Colonic mucosa (tissue), 4 donors: ENCODE measurements at places on chromosomes 6 and 20. TPM values are rescaled to one million over a fixed set of nuclear protein-coding genes. Genes with fewer than 3 reads are reported as not detected.

DNA sequence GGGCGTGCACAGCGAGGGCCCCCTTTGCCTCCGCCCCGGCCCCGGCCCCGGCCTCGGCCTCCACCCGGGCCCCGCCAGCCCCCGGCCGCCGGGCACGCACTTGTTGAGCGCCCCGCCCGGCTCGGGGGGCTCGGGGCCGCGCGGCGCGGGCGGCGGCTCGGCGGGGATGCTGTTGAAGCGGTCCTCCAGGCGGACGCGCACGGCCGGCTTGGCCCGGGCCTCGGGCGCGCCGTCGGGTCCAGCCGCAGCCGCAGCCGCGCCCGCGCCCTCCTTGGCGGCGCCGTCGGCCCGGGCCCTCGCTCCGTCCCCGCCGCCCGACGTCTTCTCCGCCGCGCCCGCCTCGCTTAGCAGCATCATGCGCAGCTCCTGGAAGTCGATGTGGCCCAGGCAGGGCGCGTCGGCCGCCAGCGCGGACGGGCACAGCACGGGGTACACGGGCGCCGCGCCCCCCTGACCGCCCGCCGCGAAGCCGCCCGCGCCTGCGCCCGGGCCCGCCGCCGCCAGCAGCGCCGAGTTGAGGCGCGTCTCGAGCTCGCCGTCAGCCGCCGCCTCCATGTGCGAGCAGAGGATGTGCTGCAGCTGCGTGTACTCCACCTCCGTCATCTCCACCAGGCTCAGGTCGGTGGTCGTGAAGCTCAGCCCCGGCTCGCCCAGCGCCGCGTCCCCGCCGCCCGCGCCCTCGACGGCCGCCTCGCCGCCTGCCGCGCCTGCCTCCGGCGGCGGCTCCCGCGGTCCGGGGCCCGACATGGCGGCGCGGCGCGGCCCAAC, 514 bp downstream of the TCFL5 start:
- peaks cover 3% of the 10 kb centered on the region for H3K4me1 ChIP-seq
- DNase-seq: no peak

DNA sequence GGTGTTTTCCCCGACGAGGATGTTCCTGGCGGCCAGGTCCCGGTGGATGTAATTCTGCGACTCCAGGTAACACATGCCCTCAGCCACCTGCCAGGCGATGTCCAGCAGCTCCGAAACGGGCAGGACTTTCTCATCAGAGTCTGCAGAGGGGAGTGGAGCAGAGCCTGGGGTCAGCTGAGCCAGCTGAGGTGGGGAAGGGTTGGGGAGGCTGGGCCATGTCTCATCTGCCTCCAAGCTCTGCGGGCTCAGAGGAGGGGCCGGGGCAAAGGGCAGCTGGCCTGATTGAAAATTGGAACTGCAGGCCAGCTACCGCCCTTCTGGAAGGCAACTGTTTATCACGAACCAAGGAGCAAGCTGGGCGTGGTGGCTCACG, 6.4 kb downstream of the PTK6 start:
- H3K4me1 ChIP-seq: peaks cover 10% of the 10 kb centered on the region
- H3K36me3 ChIP-seq: no peaks in the 10 kb centered on the region
- H3K4me3 ChIP-seq: no peak overlapping the region
- DNase-seq: peak; percentile 77
- no peak overlapping the region for H3K27ac ChIP-seq
- no peaks in the 10 kb centered on the region for H3K27me3 ChIP-seq

- H3K27ac ChIP-seq: no peak overlapping the region
- no peaks in the 10 kb centered on the region for H3K27me3 ChIP-seq
- no peaks in the 10 kb centered on the region for H3K4me1 ChIP-seq
- H3K36me3 ChIP-seq: no peaks in the 10 kb centered on the region
- no peak overlapping the region for H3K4me3 ChIP-seq
Observed at GRCh38 chr20:9616833-9617461, 102.6 kb downstream of the LAMP5 start.

- DNase-seq: no peak
- no peak overlapping the region for H3K4me3 ChIP-seq
- H3K27ac ChIP-seq: no peak overlapping the region
- no peaks in the 10 kb centered on the region for H3K36me3 ChIP-seq
- no peaks in the 10 kb centered on the region for H3K27me3 ChIP-seq
- no peaks in the 10 kb centered on the region for H3K4me1 ChIP-seq
Observed at GRCh38 chr20:17772005-17772343, 72.2 kb downstream of the BANF2 start.

- H3K27me3 ChIP-seq: no peaks in the 10 kb centered on the region
- no peaks in the 10 kb centered on the region for H3K36me3 ChIP-seq
- H3K4me1 ChIP-seq: no peaks in the 10 kb centered on the region
Observed at GRCh38 chr6:55957961-55958422, 82.6 kb upstream of the BMP5 start.

DNA sequence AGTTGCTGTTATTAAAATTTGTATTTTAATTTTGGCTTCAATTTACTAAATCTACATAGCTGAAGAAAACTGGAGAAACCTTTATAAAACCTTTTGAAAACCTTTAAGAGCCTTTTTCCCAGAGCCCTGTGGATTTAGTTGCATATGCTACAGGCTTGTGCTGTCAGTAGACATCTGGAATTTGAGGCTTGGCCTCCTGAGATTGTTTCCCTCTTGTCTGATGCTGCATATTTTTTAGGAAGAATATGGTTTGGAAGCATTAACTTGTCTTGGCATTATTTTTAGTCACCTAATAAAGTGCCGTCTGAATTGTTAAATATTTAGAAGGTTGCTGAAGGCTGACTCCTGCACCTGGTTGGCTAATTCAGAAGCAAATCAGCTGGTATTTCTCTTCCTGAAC, 369.4 kb downstream of the UTRN start:
- no peak overlapping the region for H3K4me3 ChIP-seq
- no peak for DNase-seq
- H3K4me1 ChIP-seq: peaks cover 5% of the 10 kb centered on the region
- H3K36me3 ChIP-seq: no peaks in the 10 kb centered on the region
- no peaks in the 10 kb centered on the region for H3K27me3 ChIP-seq

Gene OR2H2
- total RNA-seq: not detected

DNA sequence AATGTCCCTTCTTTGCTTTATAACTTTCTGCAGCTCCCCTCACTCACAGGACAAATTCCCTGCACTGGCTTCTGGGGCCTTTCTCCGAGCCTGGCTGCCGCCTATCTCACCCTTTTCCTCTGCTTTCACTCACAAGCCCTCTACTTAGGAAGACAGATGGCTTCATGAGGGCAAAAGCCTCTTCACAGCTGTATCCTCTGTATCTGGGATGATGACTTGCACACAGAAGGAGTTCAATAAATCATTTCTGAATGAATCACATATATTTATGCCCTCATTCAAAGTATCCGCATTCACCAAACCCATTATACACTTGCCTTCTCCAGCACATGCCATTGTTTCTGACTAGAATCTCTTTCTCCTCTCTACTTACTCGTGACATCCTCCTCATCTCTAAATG, 159.0 kb upstream of the RIPOR2 start:
- no peaks in the 10 kb centered on the region for H3K27me3 ChIP-seq
- no peak for DNase-seq
- no peaks in the 10 kb centered on the region for H3K36me3 ChIP-seq
- no peak overlapping the region for H3K27ac ChIP-seq
- H3K4me3 ChIP-seq: no peak overlapping the region

DNA sequence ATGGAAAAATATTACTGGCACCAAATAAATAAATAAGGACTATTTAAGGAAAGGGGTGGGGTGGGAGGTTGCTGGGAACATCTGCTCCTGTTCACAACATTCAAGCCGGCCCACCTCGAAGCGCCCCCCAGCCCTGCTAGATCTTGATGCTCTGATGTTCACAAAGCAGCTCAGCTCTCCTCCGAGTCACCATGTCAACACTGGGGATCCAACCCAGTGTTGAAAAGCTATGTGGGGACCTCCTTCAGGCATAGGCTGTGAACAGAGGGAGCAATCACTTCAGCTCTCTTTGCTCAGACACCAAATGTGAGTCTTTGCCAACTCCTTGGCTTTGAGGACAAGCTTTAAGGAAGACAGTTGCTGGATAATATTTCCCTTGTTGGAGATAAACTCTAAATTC, 176.8 kb upstream of the NT5E start:
- no peaks in the 10 kb centered on the region for H3K27me3 ChIP-seq
- no peak for DNase-seq
- no peaks in the 10 kb centered on the region for H3K36me3 ChIP-seq

- H3K36me3 ChIP-seq: no peaks in the 10 kb centered on the region
- no peaks in the 10 kb centered on the region for H3K4me1 ChIP-seq
- no peak overlapping the region for H3K27ac ChIP-seq
- H3K4me3 ChIP-seq: no peak overlapping the region
- no peaks in the 10 kb centered on the region for H3K27me3 ChIP-seq
Observed at GRCh38 chr20:52181766-52182165, 9.8 kb downstream of the ZFP64 start.

GRCh38 chr6:77292564-77293546, 170.4 kb downstream of the HTR1B start:
- H3K4me3 ChIP-seq: no peak overlapping the region
- H3K4me1 ChIP-seq: no peaks in the 10 kb centered on the region
- no peaks in the 10 kb centered on the region for H3K27me3 ChIP-seq
- DNase-seq: no peak
- no peaks in the 10 kb centered on the region for H3K36me3 ChIP-seq

Gene ZNF311
- total RNA-seq: 1.1 TPM

Gene FRK
- total RNA-seq: 27.1 TPM

Gene FAM229B
- total RNA-seq: 4.9 TPM

- no peaks in the 10 kb centered on the region for H3K36me3 ChIP-seq
- no peak overlapping the region for H3K4me3 ChIP-seq
- no peak for DNase-seq
- no peaks in the 10 kb centered on the region for H3K4me1 ChIP-seq
- H3K27ac ChIP-seq: no peak overlapping the region
Observed at GRCh38 chr6:79384845-79385244, 150.4 kb upstream of the HMGN3 start.

GRCh38 chr6:38119516-38119915, 300.0 kb downstream of the ZFAND3 start:
- DNase-seq: no peak
- no peak overlapping the region for H3K27ac ChIP-seq
- H3K4me3 ChIP-seq: no peak overlapping the region
- H3K4me1 ChIP-seq: no peaks in the 10 kb centered on the region
- no peaks in the 10 kb centered on the region for H3K36me3 ChIP-seq
- no peaks in the 10 kb centered on the region for H3K27me3 ChIP-seq

DNA sequence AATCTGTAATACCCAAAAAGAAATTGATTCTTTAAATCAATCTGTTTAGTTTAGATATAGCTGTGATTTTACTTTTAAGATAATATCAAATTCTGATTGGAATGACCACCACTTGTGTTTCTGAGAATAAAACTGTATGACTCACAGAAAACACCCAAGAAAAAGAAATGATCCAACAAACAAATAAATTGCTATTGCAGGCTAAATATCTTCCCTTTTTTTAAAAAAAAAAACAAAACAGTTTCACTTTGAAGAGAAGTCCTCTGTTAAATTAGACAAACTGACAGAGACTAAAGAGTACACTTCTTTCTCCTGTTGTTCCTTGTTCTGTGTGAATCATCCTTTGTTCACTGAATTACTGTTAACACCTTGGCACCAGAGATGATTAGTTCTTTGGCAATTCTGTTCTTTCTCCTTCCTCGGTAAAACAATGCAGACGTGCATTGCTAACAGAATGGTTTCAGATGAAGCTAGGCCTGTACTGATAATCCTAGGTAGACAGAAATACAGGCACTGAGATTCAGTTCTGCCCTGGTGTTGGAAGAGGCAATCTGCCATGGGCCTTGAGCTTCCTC, 895.2 kb upstream of the CITED2 start:
- H3K4me3 ChIP-seq: no peak overlapping the region
- no peaks in the 10 kb centered on the region for H3K27me3 ChIP-seq
- no peaks in the 10 kb centered on the region for H3K4me1 ChIP-seq
- H3K36me3 ChIP-seq: no peaks in the 10 kb centered on the region

DNA sequence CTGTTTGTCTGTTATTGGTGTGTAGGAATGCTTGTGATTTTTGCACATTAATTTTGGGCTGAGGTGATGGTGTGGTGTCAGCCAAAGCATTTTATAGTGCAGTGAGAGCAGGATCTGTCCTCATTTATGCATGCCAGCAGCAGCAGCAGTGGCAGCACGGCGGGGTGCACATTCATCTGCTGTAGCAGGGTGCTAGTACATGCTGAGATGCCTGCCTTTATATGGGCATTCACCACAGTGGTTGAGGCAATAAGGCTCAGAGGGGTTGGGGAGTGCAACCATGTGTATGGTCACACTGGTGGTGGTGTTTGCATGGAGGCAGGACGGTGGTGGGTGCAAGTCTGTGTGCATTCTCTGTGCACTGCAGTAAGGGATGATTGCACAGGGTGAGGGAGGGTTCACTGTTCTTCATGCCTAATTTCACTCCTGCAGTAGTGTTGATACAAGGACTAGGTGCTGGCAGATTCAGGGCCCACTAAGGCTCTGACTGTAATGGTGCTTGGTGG, 129.3 kb upstream of the SYNCRIP start:
- H3K4me1 ChIP-seq: no peaks in the 10 kb centered on the region
- H3K27me3 ChIP-seq: no peaks in the 10 kb centered on the region
- no peaks in the 10 kb centered on the region for H3K36me3 ChIP-seq
- no peak for DNase-seq
- no peak overlapping the region for H3K4me3 ChIP-seq

- DNase-seq: no peak
- H3K4me3 ChIP-seq: no peak overlapping the region
- no peaks in the 10 kb centered on the region for H3K36me3 ChIP-seq
Observed at GRCh38 chr20:40634891-40635290, 54.1 kb downstream of the MAFB start.

- peak overlapping the region; percentile 100 for H3K27ac ChIP-seq
- no peak for DNase-seq
- H3K4me1 ChIP-seq: no peaks in the 10 kb centered on the region
Observed at GRCh38 chr6:41073968-41074691, 1.4 kb downstream of the NFYA start.

GRCh38 chr6:170176898-170177771, 113.7 kb downstream of the DLL1 start:
- H3K36me3 ChIP-seq: no peaks in the 10 kb centered on the region
- no peak overlapping the region for H3K4me3 ChIP-seq
- peak; percentile 17 for DNase-seq
- H3K27ac ChIP-seq: no peak overlapping the region

Gene FRS3
- total RNA-seq: 2.7 TPM

GRCh38 chr20:24100370-24101011, 111.9 kb upstream of the GGTLC1 start:
- H3K4me1 ChIP-seq: no peaks in the 10 kb centered on the region
- H3K4me3 ChIP-seq: no peak overlapping the region
- peak; percentile 40 for DNase-seq
- no peak overlapping the region for H3K27ac ChIP-seq
- H3K36me3 ChIP-seq: no peaks in the 10 kb centered on the region
- H3K27me3 ChIP-seq: no peaks in the 10 kb centered on the region

Gene PHACTR1
- total RNA-seq: 1.7 TPM

DNA sequence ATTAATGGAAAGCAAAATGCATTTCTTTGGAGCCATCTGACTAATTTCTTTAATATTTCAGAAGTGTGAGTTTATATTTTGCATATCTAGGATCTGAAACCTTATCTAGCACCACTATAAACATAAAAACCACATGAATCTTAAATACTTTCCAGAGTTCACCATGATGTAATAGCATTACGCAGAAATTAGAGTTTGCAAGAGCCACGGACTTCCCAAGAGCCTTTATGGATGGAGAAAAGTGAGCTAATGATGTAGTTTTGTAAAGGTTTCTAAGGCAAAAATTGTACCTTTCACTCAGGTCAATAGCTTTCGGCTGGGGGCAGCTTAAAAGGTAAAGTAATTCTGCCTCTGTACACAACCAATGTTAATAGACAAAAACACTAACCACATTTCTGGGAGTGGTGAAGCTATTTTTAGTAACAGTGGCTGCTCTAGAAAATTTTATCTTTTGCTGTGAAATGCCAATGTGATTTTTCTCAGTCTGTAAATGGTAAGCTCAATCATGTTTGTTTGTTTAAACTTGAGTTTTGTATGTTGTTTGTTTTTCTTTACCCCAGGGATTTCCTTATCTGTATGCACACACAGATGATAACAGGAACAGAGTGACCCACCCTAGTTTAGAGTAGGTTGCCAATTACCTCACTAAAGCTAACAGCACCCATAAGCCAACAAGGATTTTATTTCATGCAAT, 80.5 kb downstream of the FILIP1 start:
- H3K27me3 ChIP-seq: no peaks in the 10 kb centered on the region
- no peak overlapping the region for H3K27ac ChIP-seq
